Activated CD4-positive, alpha-beta T cell treated with anti-CD3 and anti-CD28 coated beads, Interleukin-10, Interleukin-2, amounts not matched to agents 100 ng/mL and 50 ng/mL, durations not matched to agents 16 hours and 8 hours (primary cell): ENCODE measurements at places on chromosomes 16 and 17.

DNA sequence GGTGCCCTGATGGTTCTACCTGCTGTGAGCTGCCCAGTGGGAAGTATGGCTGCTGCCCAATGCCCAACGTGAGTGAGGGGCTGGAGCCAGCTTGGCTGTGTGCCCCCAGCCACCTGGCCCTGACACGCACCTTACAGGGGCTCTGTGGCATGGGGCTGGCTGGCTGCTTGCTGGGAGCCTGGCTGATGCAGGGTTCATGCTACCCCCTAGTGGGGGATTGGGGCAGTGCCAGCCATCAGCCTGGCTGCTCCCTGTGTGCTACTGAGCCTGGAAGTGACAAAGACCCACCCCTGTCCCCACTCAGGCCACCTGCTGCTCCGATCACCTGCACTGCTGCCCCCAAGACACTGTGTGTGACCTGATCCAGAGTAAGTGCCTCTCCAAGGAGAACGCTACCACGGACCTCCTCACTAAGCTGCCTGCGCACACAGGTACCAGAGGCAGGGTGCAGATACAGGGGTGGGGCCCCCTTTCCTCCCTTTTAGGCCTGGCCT lies 5.7 kb downstream of the GRN start:
- peak; percentile 85 for DNase-seq

- no peak for DNase-seq
Measured at GRCh38 chr16:647173-647902, 1.8 kb upstream of the WDR90 start.

- DNase-seq: no peak
Measured at GRCh38 chr17:36501963-36502362, 15.5 kb downstream of the ZNHIT3 start.

GRCh38 chr17:44636562-44636961 lies 19.7 kb upstream of the MEIOC start:
- DNase-seq: no peak

- DNase-seq: peak; percentile 31
Measured at GRCh38 chr17:29588017-29588561, 1.4 kb downstream of the GIT1 start.

- no peak for DNase-seq
Measured at GRCh38 chr17:27536781-27537180, 80.5 kb downstream of the KSR1 start.
